BJ (cell line): ENCODE measurements at places on chromosomes 3 and 15.

DNA sequence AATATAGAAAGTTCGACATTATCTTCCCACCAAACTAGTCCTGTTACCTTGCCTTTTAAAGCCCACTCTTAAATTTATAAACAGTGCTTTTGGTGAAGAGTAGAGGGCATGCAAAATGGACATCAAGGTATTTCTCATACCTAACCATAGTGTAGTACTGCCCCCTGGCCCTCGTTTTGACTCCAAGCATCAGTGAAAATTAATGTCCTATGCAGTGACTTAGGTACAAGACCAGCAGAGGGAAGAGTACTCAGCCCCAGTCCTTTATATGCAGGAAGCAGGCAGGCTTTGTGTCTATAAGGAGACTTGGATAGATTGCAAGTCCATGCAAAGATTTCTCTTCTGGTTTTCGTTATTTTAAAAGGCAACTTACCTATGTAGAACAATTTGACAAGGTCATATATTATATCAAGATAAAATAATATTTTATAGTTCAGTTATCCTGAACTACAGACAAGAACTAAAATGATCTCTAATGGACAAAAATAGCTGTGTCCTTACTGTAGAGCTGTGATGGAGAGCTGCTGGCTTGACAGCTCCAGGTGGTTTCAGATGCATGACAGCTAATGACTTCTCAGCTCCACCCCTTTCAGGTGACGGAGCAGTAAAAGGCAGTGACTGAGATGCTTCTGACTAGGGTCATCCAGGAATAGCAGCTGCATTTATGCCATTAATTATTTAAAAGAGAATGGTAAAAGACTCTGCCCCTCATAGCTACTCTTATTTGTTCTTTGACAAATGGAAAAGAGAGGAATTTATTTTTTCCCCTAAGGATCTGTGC is 646.1 kb downstream of the SQOR start:
- no peak for DNase-seq

- DNase-seq, result no peak
Observed at GRCh38 chr3:128438488-128439072, 28.1 kb downstream of the DNAJB8 start.

- no peak for DNase-seq
Observed at GRCh38 chr15:73530649-73531048, 87.7 kb downstream of the REC114 start.

- DNase-seq, result peak; percentile 63
Observed at GRCh38 chr3:127984241-127984975, 67.8 kb upstream of the SEC61A1 start.

GRCh38 chr15:101499863-101500713 is 10.6 kb upstream of the PCSK6 start:
- no peak for DNase-seq

DNA sequence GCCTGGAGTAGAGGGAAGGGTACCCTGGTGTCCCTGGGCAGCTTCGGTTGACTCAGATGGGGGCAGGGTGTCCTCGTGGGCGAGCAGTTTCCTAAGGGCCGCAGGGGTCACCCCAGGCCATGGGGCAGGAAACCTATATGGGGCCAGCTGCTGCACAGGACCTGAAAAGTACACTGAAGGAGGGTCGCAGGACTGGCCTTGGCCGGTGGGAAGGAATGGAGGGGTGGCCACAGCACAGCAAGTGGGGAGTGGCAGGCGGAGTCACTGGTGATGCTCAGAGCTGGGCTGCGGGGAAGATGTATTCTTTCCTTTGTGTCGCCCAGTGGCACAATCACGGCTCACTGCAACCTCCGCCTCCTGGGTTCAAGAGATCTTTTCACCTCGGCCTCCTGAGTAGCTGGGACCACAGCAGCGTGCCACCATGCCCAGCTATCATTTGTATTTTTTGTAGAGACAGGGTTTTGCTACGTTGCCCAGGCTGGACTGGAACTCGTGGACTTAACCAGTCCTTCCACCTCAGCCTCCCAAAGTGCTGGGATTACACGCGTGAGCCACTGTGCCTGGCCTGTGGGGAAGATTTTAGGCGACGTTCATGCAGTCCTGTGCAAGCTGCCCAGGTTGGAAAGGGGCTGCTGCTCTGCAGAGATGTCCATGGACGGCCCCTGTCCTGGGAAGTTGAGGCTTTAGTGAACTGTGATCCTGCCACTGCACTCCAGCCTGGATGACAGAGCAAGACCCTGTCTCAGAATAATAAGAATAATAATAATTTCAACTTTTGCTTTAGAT is 57.2 kb downstream of the EFCAB12 start:
- DNase-seq, result no peak

GRCh38 chr3:168989396-168989795 is 674.1 kb downstream of the MECOM start:
- no peak for DNase-seq

DNA sequence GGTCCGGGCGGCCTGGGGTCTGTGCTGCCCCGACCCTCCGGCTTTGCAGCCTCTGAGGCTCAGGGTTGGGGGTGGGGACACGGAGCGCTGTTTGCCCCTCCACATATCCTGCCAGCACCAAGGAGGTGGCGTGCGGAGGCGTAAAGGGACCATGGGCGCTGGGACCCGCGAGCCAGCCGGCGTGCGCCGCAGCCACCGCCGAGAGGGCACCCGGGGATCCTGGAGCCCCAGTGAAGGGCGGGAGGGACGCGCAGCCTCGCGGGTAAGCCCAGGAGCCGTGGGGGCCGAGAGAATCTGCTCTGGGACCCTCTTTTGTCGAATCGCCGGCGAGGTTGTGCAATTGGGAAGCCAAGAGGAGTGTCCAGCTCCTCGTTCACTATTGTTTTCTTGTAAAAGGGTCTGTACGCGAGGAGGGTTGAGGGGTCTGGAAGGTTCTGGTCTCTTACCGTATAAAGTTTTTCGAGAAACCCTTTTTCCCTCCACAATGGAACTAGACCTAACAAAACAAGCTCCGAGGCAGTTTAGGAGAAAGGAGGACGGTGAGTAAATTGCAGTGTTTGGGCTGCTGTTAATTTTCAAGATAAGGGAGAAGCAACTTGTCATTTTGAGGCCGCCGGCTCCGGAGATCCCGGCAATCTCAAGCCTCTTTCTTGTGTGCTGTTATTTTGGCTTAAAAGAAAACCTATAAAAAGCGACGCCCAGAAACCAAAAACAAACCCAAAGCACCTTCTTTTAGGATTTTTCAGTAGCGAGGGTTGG is 29.9 kb upstream of the ST3GAL6 start:
- no peak for DNase-seq

GRCh38 chr3:125519678-125520562 is at the start of gene SNX4:
SNX4 (minus strand) TSS chr3:125520202; CDS start chr3:125520172, 30 bp downstream.
- DNase-seq, result peak; percentile 75

DNA sequence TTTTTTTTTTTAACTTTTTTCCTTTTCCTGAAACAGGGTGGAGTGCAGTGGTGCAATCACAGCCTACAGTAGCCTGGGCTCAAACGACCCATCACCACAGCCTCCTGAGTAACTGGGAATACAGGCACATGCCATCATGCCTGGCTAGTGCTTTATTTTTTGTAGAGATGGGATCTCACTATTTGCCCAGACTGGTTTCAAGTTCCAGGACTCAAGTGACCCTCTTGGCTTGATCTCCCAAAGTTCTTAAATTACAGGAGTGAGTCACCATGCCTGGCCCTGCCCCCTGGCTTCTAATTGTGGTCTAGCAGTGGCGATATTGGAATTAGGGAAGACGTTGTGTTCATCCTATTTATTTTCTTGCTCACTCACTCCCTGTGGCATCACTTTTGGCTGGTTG is 1138.4 kb downstream of the SI start:
- no peak for DNase-seq

DNA sequence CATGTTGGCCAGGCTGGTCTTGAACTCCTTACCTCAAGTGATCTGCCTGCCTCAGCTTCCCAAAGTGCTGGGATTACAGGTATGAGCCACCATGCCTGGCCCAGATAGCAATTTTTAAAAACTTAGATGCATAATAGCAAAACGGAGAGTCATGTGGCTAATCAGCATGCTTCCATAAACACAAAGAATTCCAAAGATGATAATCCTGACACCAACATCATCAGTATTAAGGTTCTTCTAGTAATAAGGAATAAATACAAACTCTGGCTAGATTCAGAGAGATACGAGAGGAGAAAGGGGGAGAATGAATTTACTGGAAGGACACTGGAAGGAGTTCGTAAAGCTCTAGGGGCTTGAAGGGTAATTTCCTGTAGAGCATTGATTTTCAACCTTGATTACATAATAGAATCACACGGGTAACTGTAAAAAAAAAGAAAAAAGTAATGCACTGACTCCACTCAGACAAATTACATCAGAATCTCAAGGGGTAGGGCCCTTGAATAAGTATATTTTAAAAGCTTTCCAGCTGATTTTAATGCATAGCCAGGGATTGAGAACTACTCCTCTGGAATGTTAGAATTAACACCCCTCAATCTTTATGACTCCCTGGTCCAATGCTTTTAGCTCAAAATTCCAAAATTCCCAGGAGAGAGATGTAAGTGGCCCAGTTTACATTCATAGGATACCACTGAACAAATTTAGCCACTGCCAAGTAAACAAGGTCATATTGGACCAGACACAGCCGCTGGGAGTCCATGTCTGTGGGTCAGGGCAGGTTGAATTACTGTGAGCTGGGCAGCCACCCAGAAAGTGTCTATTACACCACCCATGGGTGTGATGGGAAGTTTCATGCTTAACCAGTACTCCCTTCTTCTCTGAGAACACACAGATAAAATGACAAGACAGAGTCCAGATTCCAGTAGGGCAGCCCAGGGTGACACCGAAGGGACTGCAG is 243.9 kb downstream of the TBL1XR1 start:
- peak; percentile 37 for DNase-seq

DNA sequence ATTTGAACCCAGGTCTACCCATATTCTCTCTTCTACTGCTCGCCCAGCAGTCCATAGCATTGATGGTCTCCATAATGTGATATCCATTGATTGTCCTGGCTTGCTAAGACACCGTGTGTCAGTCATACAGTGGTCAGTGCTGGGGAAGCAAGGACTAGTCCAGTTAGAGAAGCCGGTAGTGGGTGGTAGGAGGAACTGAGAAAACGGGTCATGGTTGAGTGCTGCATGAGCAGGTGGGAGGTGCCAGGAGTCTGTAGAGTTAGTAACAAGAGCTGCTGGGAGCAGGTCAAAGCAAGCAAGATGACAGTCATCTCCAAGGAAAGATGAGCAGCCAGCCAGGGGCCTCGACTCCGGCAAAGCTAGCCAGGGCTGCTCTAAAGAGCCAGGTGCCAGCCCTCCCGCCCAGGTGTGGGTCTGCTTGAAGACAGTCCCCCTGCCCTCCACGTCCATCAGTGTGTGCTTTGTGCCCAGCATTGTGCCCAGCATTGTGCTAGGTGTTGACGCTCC is 29.5 kb upstream of the USP3 start:
- no peak for DNase-seq

DNA sequence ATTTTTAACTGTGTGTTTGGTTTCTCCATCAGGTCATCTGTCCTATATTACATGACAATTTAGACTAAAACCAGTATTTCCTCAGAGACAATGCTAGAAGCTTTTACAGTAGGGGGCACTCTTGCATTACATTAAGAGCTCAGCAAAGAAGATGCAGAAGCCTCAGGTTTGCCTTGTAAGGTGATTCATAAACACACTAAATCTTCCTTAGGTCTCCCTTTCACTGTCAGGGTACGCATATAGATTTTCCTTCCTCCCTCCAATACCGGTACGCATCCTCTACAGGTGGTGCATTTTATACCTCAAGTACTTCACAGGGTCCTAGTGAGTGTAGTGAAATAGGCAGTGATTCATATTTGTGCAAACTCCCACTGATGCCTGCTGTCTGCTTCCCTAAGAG is 46.5 kb downstream of the CD86 start:
- no peak for DNase-seq

DNA sequence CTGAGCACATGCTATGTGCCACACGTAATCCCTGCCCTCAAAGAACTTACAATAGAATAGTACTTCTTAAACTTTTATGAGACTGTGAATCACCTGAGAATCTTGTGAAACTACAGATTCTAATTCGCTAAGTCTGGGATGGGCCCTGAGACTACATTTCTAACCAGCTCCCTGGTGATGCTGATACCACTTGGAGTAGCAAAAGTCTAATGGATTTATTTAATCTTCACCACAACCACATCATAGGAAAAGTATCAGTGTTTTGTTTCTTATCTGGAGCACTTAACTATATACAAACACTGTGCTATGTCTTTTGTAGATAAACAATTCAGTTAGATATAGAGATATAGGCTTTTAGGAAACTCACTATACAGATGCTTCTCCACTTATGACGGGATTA is 23.8 kb upstream of the TCF12 start:
- DNase-seq, result no peak

DNA sequence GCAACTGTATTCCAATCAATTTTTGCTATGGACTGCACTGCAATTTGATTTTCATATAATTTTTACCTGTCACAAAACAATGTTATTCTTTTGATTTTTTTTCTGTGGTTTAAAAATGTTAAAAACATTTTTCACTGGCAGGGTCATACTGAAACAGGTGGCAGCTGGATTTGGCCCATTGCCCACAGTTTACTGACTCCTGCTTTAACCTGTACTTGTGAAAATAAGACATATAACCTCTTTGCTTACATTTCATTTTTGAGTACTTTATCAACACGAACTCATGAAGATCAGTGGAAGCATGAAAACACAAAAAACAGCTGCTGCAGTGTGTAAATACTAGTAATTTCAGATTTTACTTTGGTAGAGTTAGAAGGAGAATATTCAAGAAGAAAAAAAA is 313.1 kb downstream of the WDR72 start:
- DNase-seq, result no peak

DNA sequence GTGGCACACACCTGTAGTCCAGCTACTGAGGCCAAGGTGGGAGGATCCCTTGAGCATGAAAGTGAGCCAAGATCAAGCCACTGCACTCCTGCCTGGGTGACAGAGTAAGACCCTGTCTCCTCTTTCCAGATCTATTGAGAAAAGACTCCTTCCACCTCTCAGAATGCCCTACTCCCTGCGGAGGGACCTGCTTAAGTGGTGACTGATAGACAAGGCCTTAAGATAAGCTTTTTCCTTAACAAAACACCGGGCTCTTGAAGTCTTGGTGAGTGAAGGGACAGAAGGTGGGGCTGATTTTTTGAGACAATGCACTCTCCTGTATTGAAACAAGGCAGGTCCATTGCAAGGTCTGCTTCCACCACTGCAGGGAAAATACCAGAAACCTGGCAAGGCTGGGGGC is 338.4 kb upstream of the FRG2C start:
- no peak for DNase-seq

- no peak for DNase-seq
Observed at GRCh38 chr15:75827691-75828090, 15.6 kb upstream of the UBE2Q2 start.

DNA sequence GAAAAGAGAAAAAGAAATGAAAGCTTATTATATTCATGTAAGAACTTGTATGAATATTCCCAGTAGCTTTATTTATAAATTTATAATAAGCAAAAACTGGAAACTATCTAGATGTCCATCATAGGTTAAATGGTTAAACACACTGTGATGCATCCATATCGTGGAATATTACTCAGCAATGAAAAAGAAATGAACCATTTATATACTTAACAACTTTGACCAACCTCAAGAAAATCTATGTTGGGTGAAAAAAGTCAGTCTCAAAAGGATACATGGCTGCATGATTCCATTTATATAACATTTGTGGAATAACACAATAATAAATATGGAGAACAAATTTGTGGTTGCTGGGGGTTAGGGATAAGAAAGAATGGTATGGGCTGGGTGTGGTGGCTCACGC is 713.0 kb upstream of the SGO1 start:
- DNase-seq, result no peak
